Naive thymus-derived CD4-positive, alpha-beta T cell (primary cell): ENCODE measurements at places on chromosomes 4 and X.

DNA sequence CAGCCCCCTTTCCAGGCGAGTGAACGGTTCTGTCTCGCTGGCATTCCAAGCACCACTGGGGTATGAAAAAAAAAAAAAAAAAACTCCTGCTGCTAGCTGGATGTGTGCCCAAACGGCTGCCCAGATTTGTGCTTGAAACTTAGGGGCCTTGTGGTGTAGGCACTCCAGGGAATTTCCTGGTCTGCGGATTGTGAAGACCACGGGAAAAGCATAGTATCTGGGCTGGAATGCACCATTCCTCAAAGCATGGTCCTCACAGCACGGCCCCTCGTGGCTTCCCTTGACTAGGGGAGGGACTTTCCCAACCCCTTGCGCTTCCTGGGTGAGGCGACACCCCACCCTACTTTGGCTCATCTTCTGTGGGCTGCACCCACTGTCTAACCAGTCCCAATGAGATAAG, 516.8 kb upstream of the FAM241A start:
- no peak for DNase-seq

- DNase-seq, result no peak
These were observed 42.0 kb upstream of the PROM1 start for GRCh38 chr4:16125571-16126445.

DNA sequence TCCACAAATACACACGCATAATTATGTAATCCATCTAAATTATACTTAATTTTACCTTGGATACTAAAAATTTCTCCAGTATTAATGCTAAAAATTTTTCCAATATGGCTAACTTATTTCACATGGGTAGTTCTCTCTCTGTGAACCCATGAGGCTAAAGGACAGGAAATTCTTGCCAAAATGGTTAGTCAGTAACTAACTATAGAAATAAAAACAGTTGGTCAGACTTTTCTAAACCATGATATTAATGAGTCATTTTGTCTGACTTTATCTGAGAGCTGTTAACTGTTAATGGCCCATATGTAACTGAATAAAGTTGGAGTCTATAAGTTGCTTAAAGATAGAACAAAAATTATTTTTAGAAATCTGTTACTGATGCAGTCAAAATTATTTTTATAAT, 549.4 kb downstream of the TLL1 start:
- no peak for DNase-seq

GRCh38 chrX:73913580-73913979, 350.6 kb downstream of the CHIC1 start:
- DNase-seq, result no peak

- no peak for DNase-seq
These were observed 9.5 kb downstream of the FBXO8 start for GRCh38 chr4:174273930-174274329.

DNA sequence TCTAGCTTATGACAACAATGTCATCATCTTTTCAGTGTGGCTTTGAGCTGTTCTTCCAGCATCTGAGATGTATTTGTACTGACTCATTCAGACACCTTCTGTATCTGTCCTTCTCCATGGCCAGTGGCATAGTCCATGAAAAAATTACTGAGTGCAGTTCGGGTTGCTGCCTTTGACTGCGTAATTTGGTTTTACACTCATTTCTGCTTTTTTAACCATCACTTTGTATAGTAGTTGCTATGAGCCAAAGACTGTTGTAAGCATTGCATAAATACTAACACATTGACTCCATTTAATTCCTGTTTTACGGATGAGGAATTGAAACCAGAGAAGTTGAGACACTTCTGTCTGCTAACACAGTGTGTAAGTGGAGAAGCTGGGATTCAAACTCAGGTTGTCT, 190.7 kb upstream of the MID1 start:
- DNase-seq, result no peak
